Hematopoietic multipotent progenitor cell treated with erythropoietin and hydrocortisone succinate and interleukin-3 and kit ligand, for 8 days (in vitro differentiated cells): ENCODE measurements at places on chromosomes 1 and 21.

DNA sequence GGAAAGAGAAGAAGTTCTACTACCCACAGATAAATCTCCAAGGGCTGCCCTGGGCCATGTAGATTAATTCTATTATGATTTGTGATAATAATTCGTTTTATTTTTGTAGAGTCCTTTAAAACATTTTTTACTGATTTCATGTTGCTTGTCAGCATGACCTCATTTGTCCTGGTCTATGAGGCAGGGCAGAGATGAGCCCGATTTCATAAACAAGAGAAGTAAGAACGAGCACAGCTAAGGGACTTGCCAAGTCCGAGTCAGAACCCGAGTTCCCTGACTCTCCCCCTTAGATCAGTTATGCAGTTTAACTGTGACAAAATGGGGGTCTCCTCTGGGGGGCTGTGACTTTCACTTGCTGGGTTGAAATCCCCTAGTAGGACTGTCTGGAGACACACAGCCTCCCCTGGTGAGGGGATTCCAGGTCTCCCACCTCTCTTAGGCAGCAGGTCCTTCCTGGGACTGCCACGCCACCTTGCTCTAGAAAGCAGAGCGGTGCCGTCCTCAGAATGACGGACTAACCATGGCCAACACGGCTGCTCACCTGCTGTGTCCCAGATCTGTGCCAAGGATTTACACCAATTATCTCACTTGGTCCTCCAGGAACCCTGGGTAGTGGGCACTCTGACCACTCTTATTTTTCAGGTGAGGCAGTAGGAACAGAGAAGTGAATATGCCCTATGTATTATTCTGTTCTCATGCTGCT, 31.0 kb upstream of the SOX13 start:
- no peak for DNase-seq

GRCh38 chr1:57102561-57103326, 136.9 kb upstream of the C8B start:
- DNase-seq: no peak

DNA sequence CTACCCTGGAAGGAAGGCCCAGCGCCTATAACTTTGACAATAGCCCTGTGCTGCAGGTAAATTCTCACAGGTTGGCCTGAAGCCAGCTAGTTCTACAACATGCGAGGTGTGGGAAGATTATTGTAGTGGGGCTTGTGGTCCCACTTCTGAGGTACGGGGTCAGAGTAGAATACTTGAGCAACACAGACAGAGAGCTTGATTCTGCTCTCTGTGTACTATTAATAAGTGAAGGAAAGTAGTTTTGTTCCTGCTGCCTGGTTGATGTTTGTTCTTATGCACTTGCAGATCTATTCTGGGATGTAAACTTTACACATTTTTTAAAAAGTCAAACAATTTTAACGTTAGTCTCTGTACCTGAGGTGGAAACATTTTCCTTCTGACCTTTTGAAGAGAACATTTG, 80.4 kb downstream of the LAMC1 start:
- no peak for DNase-seq

- no peak for DNase-seq
These were observed 125.6 kb downstream of the BARHL2 start for GRCh38 chr1:90591355-90591969.

GRCh38 chr1:171841050-171841910, at the start of gene DNM3:
TSS of gene DNM3 (plus strand) at chr1:171841498. CDS start at chr1:171841657, 159 bp downstream.
- peak; percentile 77 for DNase-seq

- no peak for DNase-seq
These were observed 40.8 kb downstream of the PTPRC start for GRCh38 chr1:198679535-198680173.

GRCh38 chr1:246784621-246785493, 60.6 kb downstream of the SCCPDH start:
- peak; percentile 40 for DNase-seq
